Panc1 (cell line): ENCODE measurements at places on chromosomes 11 and 22. TPM values are rescaled to one million over a fixed set of nuclear protein-coding genes. Genes with fewer than 3 reads are reported as not detected.

DUSP18 gene
- 15.4 TPM for total RNA-seq

SERPING1 gene
- total RNA-seq = 1.3 TPM

SMC1B gene
- 0.10 TPM for total RNA-seq

PHETA2 gene
- 1.3 TPM for total RNA-seq

PSMA1 gene
- total RNA-seq = 198 TPM

SMCO4 gene
- 14.1 TPM for total RNA-seq

GRIK4 gene
- 0.62 TPM for total RNA-seq

KRTAP5-10 gene
- not detected for total RNA-seq

TIGD3 gene
- 2.4 TPM for total RNA-seq

PLAAT5 gene
- total RNA-seq = not detected

LSP1 gene
- total RNA-seq = 0.90 TPM

BTG4 gene
- total RNA-seq = not detected

SSTR3 gene
- total RNA-seq = 0.08 TPM

FZD4 gene
- 11.1 TPM for total RNA-seq

SLC22A25 gene
- not detected for total RNA-seq

VPREB1 gene
- not detected for total RNA-seq

OR51I1 gene
- total RNA-seq = not detected

RGL4 gene
- total RNA-seq = not detected

PRRG4 gene
- 0.87 TPM for total RNA-seq

OR9G1 gene
- total RNA-seq = not detected

NDUFC2 gene
- total RNA-seq = 308 TPM

BEST1 gene
- 0.13 TPM for total RNA-seq

ASPHD2 gene
- 0.15 TPM for total RNA-seq

STK33 gene
- total RNA-seq = 3.9 TPM
